ENCODE measurements at places on chromosomes 12 and 14.

DNA sequence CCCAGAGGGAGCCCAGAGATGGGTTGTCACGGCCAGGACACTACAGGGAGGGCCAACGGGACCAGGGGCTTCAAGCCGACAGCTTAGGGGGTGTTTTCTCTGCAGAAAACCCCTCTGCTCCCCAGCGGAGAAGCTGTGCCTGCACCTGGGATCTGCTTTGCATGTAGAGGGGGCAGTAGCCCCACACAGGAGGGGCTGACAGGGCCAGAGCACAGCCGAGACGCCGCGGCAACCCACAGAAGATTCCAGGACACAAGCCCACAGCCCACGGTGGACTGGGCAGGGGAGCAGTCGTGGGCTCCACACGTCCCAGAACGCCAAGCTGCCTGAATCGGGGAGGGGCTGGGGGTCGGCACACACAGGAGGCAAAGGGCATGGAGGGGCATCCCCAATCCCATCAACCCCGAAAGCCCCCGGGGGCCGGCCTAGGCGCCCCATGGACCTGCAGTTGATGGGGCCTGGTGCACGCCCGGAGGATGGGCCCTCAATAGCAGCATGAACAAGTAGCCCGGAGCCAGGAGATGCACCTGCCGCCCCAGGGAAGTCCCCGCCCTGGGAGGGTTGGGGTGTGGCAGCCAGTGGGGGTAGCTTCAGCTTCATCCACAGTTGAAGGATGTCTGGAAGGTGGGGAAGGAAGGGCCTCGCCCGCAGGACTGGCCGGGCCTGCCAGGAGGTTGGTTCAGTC, 30.5 kb upstream of the TMEM179 start:
- no peak for DNase-seq

GRCh38 chr14:25537846-25538455, 488.0 kb upstream of the STXBP6 start:
- no peak for DNase-seq

DNA sequence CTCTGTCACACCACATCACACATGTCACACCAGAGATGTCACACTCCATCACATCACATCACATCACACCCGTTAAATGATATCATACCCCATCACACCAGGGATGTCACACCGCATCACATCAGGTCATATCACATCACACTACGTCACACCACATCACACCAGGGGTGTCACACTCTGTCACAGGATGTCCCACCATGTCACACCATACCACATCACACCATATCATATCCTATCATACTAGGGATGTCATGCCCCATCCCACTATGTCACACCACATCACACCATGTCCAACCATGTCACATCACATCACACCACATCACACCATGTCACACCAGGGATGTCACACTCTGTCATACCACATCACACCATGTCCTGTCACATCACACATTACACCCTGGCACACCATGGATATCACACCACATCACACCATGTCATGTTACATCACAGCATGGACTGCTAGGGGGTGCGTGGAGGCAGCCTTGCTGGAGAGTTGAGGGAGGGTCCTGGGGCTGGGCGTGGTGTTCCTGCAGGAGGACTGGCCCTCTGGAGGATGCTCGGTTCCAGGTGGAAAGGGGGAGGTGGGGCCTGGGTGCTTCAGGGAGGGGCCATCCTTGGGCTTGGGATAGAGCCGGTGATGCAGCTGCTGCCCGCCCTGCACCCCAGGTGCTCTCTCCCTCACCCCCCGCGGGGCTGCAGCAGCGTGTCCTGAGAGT, 134.6 kb downstream of the TMEM121 start:
- DNase-seq = no peak

- DNase-seq = no peak
These were observed 6.5 kb downstream of the JDP2 start for GRCh38 chr14:75434138-75434889.

- no peak for DNase-seq
These were observed 60.4 kb upstream of the ARID2 start for GRCh38 chr12:45669093-45669492.

GRCh38 chr12:109553906-109554500, 19.3 kb downstream of the MMAB start:
- no peak for DNase-seq

- no peak for DNase-seq
These were observed 215.9 kb downstream of the CHST11 start for GRCh38 chr12:104672501-104673265.

DNA sequence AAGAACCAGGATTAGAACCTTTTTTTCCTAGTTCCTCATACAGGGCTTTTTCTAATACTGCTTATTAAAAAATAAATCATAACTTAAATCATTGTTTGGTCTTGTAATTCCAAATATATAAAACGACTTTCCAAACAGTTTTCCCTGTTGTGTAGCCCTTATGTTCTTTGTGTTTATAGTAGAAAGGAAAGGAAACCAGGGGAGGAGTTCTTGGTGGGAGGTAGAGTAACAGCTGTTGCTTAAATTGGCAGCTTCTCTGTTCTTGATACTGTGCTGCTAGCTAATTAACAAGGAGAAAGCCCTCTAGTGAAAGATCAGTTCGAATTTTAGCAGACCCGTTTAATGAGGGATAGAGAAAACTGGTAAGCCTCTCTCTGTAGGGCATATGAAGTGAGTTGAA, 15.0 kb downstream of the SRP54 start:
- DNase-seq = no peak

DNA sequence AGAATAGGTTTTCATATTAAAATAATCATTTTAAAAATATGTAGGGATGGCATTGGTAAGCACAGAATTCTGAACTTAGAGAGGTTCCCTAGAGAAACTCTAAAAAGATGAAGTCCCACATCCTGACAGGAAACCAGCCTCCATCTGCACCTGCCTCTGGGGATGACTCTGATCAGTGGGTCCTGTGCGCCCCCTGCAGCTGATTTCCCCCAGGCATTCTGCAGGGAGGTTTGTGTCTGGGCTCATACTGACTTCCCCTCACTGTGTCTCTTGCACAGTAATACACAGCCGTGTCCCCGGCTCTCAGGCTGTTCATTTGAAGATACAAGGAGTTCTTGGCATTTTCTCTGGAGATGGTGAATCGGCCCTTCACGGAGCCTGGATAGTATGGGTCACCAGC, 602.9 kb downstream of the TMEM121 start:
- DNase-seq = no peak

GRCh38 chr14:89015016-89015415, 190.6 kb downstream of the TTC8 start:
- no peak for DNase-seq
